ENCODE measurements at places on chromosomes 12 and 14.

GRCh38 chr12:116674643-116675183, 63.2 kb downstream of the SPRING1 start:
- no peak for DNase-seq

DNA sequence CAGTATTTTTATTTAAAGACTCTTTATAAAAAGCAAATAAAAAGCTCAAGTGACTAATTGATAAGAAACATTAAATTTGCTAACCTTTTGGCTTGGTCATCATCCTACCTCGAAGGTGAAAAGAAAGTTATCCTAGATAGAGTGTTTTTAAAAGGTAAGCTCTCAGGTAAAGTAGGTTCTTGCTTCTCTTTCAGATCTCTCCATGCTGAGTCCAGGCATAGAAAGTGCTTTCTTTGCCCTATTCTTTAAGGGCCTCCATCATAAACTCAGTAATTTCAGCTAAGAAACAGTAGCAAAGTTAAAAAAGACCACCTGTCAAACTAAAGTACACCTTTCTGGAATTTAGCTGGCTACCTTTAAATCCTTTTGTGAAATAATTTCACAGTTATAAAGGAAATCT, 20.6 kb upstream of the ANHX start:
- no peak for DNase-seq

GRCh38 chr14:96423446-96424108, 31.6 kb downstream of the AK7 start:
- DNase-seq = no peak

- DNase-seq = no peak
Observed at GRCh38 chr12:26632756-26633155, 200.2 kb downstream of the ITPR2 start.

GRCh38 chr12:15932971-15933370, 21.8 kb downstream of the DERA start:
- DNase-seq = no peak
